ENCODE measurements at places on chromosomes 3 and 15.
A peak's percentile ranks its signal among the peaks of the same experiment; 100 is the strongest.

- peaks cover 4% of the 10 kb centered on the region for H3K36me3 ChIP-seq
- no peak for DNase-seq
- peaks cover 74% of the 10 kb centered on the region for H3K27me3 ChIP-seq
- H3K4me3 ChIP-seq: peak overlapping the region; percentile 58
- peaks cover 68% of the 10 kb centered on the region for H3K4me1 ChIP-seq
- peak overlapping the region; percentile 83 for H3K27ac ChIP-seq
Observed at GRCh38 chr3:55487381-55488241, 505 bp upstream of the WNT5A start.

DNA sequence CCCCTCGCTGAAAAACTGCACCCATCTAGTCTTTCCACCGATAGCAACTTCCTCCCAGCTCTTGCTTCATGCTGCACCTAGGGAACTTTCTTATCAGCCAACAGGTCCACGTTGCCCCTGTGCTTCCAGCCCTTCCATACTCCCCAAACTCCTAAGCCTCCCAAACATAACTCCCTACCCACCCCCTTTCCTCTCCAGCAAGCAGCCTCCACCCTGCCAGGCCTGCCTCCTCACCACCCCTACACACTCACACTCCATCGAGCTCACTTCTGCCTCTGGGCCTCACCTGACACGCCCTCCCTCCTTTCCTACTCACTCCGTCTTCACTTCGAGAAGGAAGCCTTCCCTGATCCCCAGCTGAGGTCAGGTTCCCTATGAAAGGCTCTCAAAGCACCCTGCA, 8.1 kb downstream of the INSYN1 start:
- no peak for DNase-seq
- H3K27ac ChIP-seq: no peak overlapping the region
- peaks cover 76% of the 10 kb centered on the region for H3K4me1 ChIP-seq
- H3K36me3 ChIP-seq: peaks cover 44% of the 10 kb centered on the region

DNA sequence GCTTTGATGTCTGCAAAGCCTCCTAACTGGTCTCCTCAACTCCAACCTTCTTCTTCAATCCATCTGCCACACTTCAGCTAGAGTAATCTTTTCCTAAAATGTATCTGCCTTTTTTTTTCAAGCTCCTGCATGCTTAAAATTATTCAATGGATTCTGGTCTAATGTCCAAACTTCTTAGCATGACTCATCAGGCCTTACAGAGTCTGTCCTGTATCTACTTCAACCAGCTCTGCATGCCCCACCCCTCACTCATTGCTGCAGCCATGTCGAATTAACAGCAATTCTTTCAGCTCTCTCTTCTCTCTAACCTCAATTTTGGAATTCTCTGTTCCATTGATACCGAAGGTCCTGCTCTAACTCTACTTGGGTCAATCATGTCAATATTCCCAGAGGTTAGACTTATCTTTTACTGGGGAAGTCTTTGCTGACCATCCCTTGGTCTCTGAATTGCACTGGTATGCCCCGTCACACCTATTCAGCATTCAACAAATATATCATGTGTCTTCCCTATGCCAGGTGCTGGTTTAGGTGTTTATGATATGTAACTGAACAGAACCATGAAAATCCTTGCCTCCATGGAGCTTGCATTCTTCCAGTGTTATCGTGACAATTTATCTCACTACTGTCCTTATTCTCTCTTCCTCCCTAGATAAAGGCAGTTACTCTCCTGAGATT, 88.5 kb upstream of the NANOGP8 start:
- DNase-seq: no peak
- H3K4me3 ChIP-seq: no peak overlapping the region
- no peak overlapping the region for H3K27ac ChIP-seq
- H3K36me3 ChIP-seq: no peaks in the 10 kb centered on the region
- no peaks in the 10 kb centered on the region for H3K4me1 ChIP-seq

GRCh38 chr15:40063563-40064011, 24.6 kb upstream of the SRP14 start:
- no peak overlapping the region for H3K4me3 ChIP-seq
- H3K27me3 ChIP-seq: peaks cover 2% of the 10 kb centered on the region
- H3K27ac ChIP-seq: peak overlapping the region; percentile 29
- peaks cover 23% of the 10 kb centered on the region for H3K4me1 ChIP-seq
- no peaks in the 10 kb centered on the region for H3K36me3 ChIP-seq

GRCh38 chr3:194118920-194119319, 17.0 kb upstream of the HES1 start:
- H3K36me3 ChIP-seq: no peaks in the 10 kb centered on the region
- H3K4me1 ChIP-seq: no peaks in the 10 kb centered on the region
- no peak overlapping the region for H3K4me3 ChIP-seq
- H3K27ac ChIP-seq: no peak overlapping the region

- no peak overlapping the region for H3K27ac ChIP-seq
- H3K4me1 ChIP-seq: no peaks in the 10 kb centered on the region
- H3K4me3 ChIP-seq: no peak overlapping the region
- DNase-seq: no peak
- H3K27me3 ChIP-seq: no peaks in the 10 kb centered on the region
- H3K36me3 ChIP-seq: no peaks in the 10 kb centered on the region
Observed at GRCh38 chr15:37820380-37821128, 113.9 kb upstream of the TMCO5A start.

DNA sequence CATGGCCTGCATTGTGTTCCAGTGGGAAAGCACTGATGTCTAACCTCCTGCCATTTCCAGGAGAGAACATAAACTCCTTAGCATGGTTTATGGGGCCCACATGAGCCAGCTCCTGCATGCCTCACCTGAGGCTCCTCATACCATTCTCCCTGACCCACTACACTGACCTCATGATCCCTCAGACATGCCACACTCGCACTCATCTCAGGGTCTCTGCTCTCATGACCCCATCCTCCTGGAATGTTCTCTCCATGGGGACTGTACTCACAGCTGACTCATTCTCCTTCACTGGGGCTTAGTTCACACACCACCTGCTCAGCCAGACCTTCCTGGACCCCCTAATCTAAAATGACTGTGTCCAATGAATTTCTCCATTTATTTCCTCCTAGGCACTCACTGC, 4.0 kb upstream of the LMCD1 start:
- H3K27me3 ChIP-seq: no peaks in the 10 kb centered on the region
- no peaks in the 10 kb centered on the region for H3K36me3 ChIP-seq
- peaks cover 28% of the 10 kb centered on the region for H3K4me1 ChIP-seq
- H3K4me3 ChIP-seq: no peak overlapping the region
- no peak overlapping the region for H3K27ac ChIP-seq
- DNase-seq: no peak

DNA sequence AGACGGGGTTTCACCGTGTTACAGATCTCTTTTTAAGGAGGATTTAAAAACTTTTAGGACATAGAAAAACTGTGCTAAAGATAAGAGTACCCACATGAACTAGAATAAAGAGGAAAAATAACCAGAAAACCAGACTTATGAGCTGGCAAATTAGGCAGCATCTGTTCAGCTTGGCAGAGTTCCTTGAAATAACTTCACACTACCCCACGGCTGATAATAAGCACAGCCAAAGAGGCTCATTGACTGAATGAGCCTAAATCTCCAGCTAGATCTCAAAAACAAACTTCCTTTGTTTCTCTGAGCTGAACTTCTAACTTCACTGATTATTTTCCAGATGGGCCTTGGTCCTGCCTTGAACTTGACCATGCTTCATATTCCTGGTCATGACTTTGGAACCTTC, 26.7 kb upstream of the PIK3R4 start:
- no peaks in the 10 kb centered on the region for H3K27me3 ChIP-seq

GRCh38 chr3:139524841-139525636, 14.5 kb downstream of the RBP1 start:
- no peaks in the 10 kb centered on the region for H3K4me1 ChIP-seq
- no peak for DNase-seq
- H3K27ac ChIP-seq: no peak overlapping the region
- no peak overlapping the region for H3K4me3 ChIP-seq
- H3K36me3 ChIP-seq: peaks cover 8% of the 10 kb centered on the region
- H3K27me3 ChIP-seq: no peaks in the 10 kb centered on the region

DNA sequence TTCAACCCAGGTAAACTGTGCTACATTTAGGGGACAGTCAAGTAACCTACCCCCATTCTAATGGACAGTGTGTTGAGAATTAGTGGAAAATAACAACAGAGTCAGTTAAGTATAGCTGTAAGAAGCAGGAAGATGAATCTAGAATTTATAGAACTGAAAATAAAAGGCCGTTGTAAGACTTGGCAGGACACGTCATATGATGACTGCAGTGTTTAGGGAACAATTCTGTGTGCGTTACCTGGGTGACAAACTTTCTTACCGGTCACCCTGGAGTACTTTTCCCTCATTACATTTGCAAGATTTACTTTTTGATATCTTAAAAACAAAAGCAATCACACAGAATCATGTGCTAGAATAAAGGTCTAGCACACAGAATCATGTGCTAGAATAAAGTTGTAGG, 536.3 kb upstream of the ZNF717 start:
- H3K4me3 ChIP-seq: no peak overlapping the region
- H3K27ac ChIP-seq: no peak overlapping the region
- H3K27me3 ChIP-seq: no peaks in the 10 kb centered on the region
- no peaks in the 10 kb centered on the region for H3K4me1 ChIP-seq
- DNase-seq: no peak
- H3K36me3 ChIP-seq: no peaks in the 10 kb centered on the region

DNA sequence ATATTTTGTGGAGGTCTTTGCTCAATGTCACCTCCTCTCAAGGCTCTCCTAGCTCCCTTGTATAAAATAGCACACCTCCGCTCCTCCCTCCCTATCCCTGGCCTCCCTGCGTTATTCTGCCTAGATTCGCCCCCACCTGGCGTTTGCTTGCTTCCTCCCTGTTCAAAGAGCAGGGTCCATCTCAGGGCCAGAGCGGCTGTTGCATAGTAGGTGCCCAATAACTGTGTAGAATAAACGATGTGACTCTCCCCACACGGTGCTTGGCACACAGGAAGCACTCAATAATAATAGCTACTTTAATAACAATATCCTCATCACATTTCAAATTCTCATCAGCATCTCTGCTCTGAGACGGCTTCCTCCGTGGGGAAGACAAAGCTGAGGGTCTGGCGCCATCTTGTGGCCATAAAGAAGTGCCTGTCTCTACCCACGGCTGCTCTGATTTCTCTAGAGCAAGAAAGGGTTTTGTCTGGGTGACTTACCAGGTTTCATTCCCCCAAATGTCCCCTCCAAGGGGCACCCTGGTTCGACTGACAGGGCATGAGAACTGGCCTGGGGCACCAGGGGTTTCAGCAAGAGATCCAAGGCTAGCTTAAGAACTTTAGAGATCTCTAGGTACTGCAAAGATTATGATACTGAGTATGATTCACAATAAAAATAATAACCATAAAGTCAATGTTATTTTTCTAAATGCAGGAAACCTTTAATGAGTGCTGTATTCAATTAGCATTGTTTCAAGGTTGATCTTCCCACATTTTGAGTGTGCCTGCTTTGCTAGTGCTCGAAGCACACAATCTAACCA, 16.1 kb downstream of the CD276 start:
- DNase-seq: peak; percentile 95
- no peak overlapping the region for H3K27ac ChIP-seq
- H3K27me3 ChIP-seq: no peaks in the 10 kb centered on the region
- peaks cover 56% of the 10 kb centered on the region for H3K36me3 ChIP-seq

DNA sequence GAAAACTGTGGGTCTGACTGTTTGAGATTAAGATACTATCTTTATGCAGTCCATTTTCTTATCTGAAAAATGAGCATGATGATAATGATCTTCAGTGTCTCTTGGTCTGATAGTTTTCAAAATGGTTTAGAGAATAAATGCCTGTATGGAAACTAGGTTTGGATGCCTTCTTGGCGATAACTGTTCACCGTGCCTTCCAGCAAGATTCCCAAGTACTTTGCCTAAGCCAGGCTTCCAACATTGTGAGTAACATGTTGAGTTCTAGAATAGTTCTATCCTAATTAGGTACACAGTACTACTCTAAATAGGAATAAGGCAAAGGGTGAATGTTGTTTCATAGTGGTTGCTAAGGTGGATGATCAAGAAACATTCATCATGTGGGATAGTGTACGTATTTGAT, 940.2 kb downstream of the MCTP2 start:
- no peak for DNase-seq
- peaks cover 15% of the 10 kb centered on the region for H3K4me1 ChIP-seq
- no peak overlapping the region for H3K27ac ChIP-seq
- no peak overlapping the region for H3K4me3 ChIP-seq
- peaks cover 3% of the 10 kb centered on the region for H3K27me3 ChIP-seq

DNA sequence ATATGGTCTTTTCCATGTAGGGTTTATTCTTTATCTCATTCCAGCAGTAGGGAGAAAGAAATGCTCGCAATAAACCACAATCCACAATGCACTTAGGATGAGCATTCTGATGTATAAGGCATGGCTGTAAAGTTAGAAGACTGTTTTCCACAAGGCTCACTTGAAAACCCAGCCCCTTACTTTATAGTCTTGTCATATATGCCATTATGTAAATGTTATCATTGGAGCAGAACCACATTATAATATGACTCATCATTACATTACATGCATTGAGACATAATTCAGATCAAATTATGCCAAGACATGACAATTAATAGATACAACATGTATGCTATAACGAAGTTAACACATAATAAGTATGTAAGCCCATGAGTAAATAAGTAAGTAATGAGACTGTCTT, 348.1 kb downstream of the LSAMP start:
- DNase-seq: no peak
- no peaks in the 10 kb centered on the region for H3K27me3 ChIP-seq
- no peaks in the 10 kb centered on the region for H3K36me3 ChIP-seq
- no peak overlapping the region for H3K27ac ChIP-seq

DNA sequence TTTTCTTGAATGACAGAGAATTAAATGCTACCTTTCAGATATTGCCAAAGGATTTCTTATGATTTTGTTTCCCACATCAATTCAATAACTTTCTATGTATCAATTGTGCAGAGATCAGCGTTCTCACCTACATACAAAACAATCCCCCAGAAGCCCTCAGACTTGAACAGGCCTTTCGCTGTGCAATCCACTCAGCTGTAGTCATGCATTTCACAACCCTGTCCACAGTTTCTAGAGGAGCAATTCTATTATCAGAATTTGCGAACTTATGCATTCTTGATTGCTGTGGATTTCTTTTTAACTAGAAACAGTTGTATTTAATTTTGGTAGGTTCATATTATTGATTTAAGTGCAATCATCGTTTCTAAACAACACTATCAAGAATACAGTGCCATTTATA, 13.7 kb upstream of the ALCAM start:
- H3K4me3 ChIP-seq: no peak overlapping the region
- peaks cover 5% of the 10 kb centered on the region for H3K4me1 ChIP-seq
- no peaks in the 10 kb centered on the region for H3K36me3 ChIP-seq
- no peak for DNase-seq

- no peak overlapping the region for H3K27ac ChIP-seq
- H3K36me3 ChIP-seq: no peaks in the 10 kb centered on the region
- DNase-seq: no peak
- no peak overlapping the region for H3K4me3 ChIP-seq
- no peaks in the 10 kb centered on the region for H3K27me3 ChIP-seq
- no peaks in the 10 kb centered on the region for H3K4me1 ChIP-seq
Observed at GRCh38 chr3:105944721-105945120, 75.9 kb upstream of the CBLB start.

- H3K4me3 ChIP-seq: no peak overlapping the region
- no peaks in the 10 kb centered on the region for H3K27me3 ChIP-seq
- H3K4me1 ChIP-seq: peaks cover 11% of the 10 kb centered on the region
- H3K36me3 ChIP-seq: peaks cover 2% of the 10 kb centered on the region
- H3K27ac ChIP-seq: no peak overlapping the region
- DNase-seq: peak; percentile 48
Observed at GRCh38 chr3:126850370-126851085, 132.4 kb upstream of the PLXNA1 start.

Measured in spinal cord (tissue), 10 donors.